Activated CD8-positive, alpha-beta memory T cell treated with anti-CD3 and anti-CD28 coated beads for 1 hour (primary cell): ENCODE measurements at places on chromosomes 2 and 18.

DNA sequence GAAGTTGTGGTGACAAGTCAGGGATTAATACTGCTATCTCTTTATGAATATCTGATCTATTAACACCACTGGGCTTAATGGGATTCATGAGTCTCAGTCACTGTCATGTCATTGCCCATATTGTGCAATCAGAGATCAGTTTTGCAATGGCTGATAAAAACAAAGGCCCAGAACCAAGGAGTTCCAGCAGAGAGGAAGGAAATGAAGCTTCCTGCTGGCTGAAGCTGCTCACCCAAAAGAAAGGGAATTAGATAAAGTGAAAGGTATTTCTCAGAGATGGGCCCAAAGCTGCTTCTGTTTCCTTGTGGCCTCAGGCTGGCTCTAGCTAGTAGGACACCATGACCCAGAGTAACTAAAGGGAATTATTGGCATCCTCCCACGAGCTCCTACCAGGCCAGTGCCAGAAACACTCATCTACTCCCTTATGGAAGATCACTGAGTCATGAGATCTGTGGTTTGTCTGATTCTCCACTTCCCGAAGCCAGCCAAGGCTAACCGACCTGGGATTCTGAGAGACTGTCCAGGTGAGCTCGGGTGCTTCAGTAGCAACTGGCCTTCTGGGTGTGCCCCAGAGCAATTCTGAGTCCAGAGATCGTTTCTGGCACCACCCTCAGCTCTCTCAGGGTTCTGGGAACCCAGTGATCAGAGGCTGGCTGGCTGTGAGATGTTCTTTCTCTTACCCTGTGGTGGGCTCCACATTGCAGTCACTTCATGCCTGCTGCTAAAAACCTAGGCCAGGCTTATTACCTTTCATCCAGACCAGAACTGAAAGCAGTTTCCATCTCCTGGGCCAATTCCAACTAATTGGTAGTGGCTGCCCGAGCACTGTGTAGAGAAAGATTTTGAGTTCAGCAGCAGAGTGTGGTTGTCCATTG lies 129.5 kb upstream of the PELI1 start:
- no peak for DNase-seq

GRCh38 chr2:27078267-27079194 lies at the start of gene EMILIN1:
EMILIN1 (plus strand) TSS chr2:27078615; CDS start chr2:27079066, 451 bp downstream.
- no peak for DNase-seq

DNA sequence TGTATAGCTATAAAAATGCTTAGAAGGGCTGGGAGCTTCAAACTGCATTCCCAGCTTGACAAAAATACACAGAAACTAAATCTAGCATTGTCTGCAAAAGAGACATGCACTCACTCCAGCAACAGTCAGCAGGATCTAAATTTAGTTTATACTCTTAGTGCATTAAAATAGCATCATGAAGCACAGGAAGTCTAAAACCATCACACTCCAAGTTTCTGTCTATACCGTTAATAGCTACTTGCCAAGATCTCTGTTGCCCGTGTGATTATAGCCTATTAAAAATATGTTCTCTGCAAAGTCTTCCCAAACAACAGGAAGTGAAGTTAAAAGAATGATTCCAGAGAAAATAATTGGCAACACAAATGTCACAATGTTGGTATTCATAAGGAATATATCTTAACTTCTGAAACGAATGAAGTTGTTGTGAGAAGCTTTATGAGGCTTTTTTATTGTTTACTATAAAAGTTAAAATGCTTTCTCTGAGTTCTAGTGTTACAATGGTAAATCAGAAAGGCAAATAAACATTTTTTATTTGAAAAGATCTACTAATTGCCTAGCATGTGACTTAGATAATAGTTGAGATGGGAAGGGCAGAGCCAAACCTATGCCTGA lies 184.2 kb downstream of the ZNF385B start:
- DNase-seq = no peak

DNA sequence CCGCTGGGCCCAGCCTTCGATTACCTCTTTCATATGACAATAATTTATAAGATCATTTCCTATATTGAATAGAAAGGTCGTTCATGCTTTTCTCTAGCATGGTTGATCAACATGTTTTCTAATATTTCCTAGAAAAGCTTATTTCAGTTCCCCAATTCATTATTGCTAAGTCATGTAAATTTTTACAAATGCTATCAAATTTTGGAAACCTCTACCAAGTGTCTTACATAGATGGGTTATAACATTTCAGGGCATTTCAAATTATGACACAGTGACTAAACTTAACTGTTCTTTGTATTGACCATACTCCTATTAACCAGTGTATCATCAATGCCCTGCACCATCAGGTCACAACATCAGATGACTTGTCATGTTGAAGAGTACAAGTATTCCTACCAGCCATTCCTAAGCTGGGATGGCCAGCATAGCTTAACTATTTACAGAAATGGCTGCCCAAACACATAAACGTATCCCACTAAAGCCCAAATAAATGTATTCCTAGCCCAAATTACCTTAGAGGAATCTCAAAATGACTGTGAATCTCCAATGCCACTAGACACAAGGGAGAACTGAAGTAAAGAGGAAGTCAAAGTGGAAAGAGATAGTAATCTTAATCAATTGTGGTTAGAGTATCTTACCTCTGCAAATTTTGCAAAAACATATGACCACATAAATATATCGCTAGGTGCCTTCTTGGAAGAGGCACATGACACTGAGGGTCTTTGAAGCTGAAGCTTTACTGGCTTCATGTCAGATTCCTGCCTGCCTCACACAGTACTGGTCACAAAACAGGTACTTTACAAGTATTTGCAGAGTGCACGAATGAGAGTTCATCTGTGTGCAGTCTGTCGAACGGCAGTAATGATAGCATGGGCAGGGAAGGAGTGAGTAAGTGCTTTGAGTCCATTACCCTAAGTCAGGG lies 87.3 kb upstream of the TLK1 start:
- no peak for DNase-seq

DNA sequence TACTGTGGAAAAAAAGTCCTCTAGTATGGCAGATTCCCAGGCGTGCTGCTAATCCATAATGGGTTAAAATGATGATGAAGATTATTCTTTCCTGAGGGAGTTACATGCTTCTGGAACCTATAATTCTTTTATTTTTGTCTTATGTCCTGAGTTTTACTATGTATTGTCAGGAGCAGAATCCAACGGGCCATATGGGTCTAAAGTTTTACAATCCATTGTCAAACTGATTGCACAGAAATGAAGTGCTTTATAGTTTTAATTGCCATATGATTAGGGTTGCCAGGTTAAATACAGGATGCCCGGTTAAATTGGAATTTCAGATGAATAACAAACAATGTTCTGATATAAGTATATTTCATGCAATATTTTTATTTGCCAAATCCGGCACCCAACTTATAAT lies 100.9 kb upstream of the MAP3K20 start:
- no peak for DNase-seq

GRCh38 chr18:50427896-50428295 lies 53.0 kb downstream of the SKA1 start:
- DNase-seq = no peak

- no peak for DNase-seq
Observed at GRCh38 chr2:36271266-36271665, 84.3 kb upstream of the CRIM1 start.

GRCh38 chr2:171568089-171568488 lies 45.8 kb downstream of the CYBRD1 start:
- DNase-seq = no peak

- DNase-seq = no peak
Observed at GRCh38 chr2:45127891-45128290, 118.6 kb upstream of the SIX2 start.
